ENCODE measurements at places on chromosomes 11 and 22. TPM values are rescaled to one million over a fixed set of nuclear protein-coding genes. Genes with fewer than 3 reads are reported as not detected.

DNA sequence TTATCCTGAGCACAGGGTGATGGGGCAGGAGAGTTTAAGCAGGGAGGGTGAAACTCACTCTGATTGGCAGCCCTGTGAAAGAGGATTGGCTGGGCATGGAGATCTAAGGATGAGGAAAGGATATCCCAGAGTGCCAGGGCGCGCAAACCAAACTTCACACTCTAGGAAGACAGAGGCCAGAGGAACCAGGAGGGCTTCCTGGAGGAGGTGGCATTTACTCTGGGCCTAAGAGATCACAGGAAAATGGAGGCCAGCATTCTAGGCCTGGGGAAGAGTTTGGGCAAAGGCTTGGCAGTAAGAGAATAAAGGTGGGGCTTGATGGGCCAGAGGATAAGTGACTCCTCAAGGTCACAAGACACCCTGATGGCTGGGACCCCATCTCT lies 377 bp upstream of the NCF4 start:
- no peak for DNase-seq

- no peak for DNase-seq
These were observed 64.2 kb downstream of the MICAL2 start for GRCh38 chr11:12174477-12175143.

DNA sequence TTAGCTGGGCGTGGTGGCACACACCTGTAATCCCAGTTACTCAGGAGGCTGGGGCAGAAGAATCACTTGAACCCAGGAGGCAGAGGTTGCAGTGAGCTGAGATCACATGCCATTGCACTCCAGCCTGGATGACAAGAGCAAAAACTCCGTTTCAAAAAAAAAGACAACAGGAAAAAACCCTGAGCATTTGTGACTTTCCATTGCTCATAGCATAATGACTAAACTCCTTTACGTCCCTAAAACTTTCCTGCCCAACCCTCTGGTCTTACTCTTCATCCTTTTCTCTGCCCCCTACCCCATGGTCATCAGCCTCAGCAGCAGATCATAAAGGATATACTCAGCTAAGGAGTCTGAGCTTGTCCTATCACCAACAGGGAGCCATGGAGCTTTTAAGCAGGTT lies 6.8 kb upstream of the LDLRAD3 start:
- DNase-seq: no peak

DNA sequence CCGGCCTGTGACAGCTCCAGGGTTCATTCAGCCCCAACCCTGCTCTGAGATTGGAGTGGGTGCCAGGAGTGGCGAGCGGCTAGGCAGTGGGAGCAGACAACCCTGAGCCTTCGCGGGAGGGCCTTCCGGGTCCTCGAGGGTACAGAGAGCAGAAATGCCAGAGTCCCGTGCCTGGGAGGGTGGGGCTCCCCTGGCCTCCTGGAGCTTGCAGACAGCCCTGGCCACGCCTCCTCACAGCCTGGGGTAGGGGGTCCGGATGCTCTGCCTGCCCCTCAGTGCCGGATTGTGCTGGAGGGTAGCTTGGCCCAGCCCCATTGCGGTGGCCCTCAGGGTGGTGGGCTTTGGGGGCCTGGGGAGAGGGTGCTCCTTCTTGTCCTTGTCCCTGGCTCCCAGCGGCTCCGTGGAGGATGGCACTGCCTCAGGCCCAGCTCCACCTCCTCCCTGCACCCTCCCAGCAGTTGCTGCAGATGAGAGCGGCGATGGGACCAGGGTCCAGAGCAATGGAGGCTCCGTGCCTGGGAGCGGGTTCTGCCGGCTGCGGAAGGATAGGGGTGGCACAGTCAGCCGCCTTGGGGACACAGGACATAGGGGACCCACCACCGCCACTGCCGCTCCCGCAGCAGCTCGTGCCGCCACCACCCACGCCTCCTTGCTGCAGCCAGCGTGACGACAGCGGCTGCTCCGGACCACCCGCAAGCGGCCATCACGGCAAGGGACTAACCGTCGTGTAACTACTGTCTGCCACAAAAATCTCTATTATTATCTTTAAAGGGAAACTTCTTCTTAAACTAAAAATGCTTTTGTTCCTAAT lies 34.9 kb upstream of the OR10G7 start:
- peak; percentile 40 for DNase-seq

DNA sequence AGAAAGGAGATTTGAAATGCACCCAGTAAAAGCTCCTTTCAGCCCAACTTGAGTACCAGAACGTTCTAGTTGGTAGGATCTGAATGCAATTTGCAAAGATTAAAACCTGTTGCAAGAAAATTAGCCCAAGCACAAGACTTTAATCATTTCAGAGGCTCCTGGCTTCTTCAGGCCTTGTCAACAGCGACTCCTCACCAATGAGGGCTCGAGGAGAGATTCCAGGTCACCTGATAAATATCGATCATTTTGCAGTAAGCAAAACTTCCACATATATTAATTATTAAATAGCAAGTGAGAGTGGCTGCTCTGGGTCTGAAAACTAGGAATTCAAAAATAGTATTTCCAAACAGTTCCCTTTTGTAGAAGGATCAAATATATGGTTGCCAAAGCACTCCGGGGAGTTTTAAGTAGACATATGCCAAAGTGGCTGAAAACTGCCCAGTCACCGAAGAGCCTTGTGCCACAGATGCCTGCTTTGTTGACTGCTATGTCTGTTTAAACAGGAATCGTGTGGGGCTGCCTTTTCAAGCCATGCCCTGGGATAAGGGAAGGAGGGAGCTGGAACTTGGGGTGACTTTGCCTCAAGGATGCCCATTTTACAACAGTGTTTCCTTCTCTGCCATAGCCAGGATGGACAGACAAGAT lies 64.0 kb downstream of the CSNK2A3 start:
- no peak for DNase-seq

DNA sequence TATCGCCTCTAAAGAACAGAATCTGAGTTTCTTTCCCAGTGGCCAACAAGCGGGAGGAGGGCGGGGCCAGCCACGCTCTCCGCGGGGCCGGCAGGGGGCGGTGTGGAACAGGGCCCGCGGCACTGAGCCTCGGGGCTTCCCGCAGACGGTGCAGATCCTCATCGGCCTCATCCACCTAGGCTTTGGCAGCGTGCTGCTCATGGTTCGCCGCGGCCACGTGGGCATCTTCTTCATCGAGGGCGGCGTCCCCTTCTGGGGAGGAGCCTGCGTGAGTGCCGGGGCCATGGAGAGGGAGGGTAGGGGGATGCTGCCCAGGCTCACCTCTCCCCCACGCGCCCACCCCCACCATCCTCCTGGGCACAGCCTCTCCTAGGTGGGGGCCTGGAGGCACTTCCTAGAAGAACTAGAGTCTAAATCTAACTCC lies 10.7 kb downstream of the MS4A15 start:
- DNase-seq: peak; percentile 50

DNA sequence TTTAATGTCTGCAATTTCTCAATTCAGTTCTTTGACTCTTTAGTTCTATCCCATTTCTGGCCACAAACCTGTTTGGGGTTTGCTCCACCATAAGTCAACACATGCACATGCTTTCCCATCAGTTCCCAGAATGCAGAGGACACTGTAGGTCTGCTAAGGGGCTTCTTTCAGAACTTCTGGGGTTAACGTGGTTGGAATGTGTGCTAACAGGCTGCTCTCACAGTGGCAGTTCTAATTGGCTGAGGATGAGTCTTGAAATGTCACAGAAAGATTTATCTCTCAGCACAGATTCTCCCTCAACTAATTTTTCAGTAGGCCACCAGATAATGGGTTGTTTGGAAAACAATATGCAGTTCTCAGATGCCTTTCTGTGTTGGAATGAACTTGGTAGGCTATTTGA lies 703.4 kb downstream of the NTM start:
- no peak for DNase-seq

DNA sequence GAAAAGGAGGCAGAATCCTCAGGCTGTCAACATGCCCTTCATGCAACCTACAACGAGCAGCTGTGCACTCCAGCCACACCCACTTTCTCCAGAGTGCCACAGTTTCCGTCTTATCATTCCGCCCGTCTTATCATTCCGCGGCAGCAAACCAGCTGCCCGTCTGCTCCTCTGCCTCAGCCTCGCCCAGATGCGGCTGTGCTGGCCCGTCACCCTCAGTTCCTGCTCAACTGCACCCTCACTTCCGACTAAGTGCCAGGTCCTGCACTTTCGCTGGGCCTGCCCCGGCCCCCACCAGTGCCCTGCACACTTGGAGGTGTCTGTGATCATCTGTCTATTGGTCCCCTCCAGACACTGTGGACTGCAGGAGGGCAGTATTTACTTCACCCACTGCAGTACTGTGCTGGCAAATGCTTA lies 43.7 kb downstream of the MICAL3 start:
- DNase-seq: peak; percentile 50

GRCh38 chr11:44870181-44870580 lies 80.5 kb downstream of the TP53I11 start:
- DNase-seq: no peak

- no peak for DNase-seq
These were observed 134.8 kb upstream of the DDI1 start for GRCh38 chr11:103901656-103902055.

- no peak for DNase-seq
These were observed 613.3 kb downstream of the TBC1D22A start for GRCh38 chr22:47375621-47376321.

DNA sequence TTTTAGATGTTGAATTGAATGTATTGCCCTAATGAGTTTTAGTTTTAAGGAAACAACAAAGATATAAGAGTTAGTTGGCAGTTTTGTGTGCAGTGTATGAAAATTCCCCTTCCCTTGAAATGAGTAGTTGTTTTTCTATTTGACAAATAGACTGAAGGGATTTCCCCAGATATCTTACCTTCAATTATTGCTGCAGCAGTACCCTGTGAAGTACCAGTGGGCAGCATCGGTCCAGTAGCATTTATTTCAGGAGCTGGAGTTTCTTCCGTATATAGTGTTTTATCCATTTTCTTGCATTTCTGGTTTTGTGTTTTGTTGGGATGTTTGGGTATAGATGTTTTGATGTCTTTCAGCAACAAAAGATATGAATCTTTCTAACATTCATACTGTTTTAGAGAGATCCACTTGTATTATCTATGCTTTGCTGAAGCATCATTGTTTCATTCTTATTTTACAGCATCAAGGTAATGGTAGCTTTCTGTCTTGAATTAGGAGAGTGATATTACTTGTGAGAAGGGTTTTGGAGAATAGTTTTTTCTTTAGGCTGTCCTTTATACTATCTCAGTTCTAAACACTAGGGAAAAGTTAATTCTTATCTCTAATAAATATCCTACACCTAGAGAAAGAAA lies 7.4 kb downstream of the KMT2A start:
- DNase-seq: no peak

GRCh38 chr11:73394416-73395296 lies 18.5 kb downstream of the RELT start:
- DNase-seq: no peak

DNA sequence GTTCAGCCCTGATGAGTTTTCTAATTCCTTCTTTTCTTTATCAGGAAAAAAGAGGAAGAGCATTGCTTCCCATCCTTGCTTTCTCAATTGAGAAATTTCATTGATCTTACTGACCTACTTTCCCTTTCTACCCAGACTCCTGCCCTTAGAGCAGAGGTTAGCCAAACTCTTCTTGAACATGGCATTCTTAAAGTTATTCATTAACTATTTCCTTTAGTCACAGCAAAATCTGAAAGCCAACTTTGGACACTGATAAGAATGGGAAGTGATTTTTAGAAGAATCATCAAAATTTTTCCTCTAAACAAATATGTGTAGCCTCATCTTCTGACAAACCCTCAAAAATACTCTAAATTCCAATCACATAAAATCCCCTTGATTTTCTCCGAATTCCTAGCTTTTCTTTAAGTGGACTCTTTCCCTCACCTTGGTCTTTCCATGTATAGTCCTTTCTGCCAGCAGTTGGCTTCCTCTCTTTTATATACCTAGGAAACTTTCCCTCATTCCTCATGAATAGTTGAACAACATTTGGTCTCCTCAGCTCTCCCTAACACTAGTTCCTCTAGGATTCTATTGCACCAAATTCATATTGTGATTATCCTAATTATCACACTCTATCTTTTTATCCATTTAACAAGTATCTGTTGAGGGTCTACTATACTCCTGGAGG lies 566.7 kb upstream of the CCDC90B start:
- DNase-seq: no peak

GRCh38 chr11:115081972-115082371 lies 403.6 kb downstream of the NXPE2 start:
- no peak for DNase-seq

DNA sequence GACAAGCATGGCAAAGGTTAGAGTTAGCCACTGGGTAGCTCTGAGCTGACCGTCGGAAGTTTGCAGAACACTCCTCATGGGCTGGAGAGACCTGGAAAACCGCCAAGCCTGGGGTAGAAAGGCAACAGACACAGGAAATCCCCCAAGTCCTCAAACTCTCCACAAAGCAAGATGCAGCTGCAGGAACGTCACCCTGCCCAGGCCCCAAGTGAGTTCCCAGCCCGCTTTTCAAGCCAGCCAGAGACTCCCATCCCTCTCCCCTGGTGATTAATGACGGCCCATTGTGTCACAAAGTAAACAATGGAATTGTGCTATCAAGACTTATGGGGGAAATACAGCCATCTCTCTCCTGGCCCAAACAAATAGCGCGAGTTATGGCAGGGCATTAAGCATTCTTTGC lies 633.0 kb downstream of the TBC1D22A start:
- no peak for DNase-seq

DNA sequence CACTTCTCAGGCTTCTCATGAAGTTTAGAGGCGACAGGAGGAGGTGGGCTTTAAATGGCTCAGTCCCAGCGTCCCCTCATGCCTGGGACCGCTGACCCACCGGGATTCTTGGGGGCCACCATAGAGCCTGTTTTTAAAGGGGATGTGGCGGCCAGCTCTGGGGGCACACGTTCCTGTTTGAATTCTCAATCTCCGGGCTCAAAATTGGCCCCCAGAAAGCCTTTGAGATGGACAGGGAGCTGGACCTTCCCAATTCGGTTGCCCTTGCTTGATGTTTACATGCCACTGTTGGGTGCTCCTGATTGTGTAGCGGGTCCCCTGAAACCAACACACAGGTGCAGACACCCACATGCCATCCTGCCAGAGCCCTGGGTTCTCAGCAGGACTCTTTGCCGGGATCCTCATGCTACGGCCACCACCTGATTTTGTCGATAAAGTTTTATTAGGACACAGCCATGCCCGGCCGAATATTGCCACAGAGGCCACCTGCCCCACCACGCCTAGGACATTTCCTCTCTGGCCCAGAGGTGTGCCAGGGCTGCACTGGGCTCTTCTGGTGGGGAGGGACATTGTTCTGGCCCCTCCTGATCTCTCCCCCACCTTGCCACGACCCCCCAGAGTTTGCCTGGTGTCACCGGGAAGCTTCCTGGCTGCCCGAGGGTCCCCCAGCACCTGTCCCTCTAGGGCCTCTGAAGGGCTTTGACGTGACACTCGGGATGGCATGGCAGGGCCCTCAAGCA lies 71.6 kb downstream of the KCNQ1 start:
- no peak for DNase-seq

The ZNF214 gene
- 1.8 TPM for total RNA-seq

The MUC5AC gene
- total RNA-seq: not detected

The RAC2 gene
- total RNA-seq: not detected

The C11orf16 gene
- not detected for total RNA-seq

The PRRG4 gene
- total RNA-seq: 0.10 TPM

The SYCE3 gene
- not detected for total RNA-seq

The TCN1 gene
- total RNA-seq: not detected

The SNX32 gene
- total RNA-seq: 14.7 TPM

The LINC01488 gene
- total RNA-seq: not detected

The POLA2 gene
- 8.6 TPM for total RNA-seq

The TRIM6 gene
- total RNA-seq: 0.64 TPM

The FAM76B gene
- total RNA-seq: 33.9 TPM

The KREMEN1 gene
- total RNA-seq: 20.5 TPM

The KRTAP5-1 gene
- not detected for total RNA-seq

Data from glutamatergic neuron (in vitro differentiated cells).